ENCODE measurements at places on chromosomes 3 and 15.

DNA sequence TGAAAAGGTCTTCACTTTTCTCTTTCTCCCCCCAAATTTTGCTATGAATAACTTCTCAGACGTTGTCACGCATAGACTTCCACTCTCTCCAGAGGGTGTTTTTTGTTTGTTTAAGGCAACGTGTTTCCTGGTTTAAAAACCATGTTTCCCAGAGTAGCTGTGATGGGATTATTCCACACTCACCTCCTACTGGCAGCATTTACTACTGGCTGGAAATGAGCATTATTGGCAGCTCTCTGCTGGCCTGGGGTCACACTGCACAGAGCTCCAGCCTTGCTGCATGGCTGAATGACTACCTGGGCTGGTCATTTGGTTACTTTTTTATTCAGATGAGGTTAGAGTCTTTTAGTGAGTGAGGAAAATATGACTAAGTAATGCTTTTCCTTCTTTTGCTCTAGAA is 65.2 kb downstream of the RARB start:
- DNase-seq: no peak

- DNase-seq: no peak
These were observed 13.7 kb downstream of the CGNL1 start for GRCh38 chr15:57389991-57390390.

GRCh38 chr3:73633453-73633852 is 8.7 kb upstream of the PDZRN3 start:
- no peak for DNase-seq

DNA sequence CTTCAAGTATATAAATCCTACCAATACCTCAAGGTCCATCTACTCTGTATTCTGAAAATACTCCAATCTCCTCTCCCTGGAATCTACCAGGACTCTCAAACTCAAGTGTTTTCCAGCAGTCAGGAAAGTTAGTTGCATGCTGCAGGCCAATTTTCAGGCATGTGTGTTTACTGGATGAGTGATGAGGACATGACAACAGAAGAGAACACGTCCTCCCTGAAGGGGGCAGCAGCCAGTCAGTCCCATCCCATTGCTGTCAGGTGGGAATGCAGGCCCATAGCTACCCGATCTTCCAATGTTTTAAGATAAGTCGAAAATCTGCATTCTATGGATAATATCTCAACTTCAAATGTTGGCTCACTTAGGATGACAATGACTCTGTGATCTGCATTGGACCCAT is 496.2 kb downstream of the FHIT start:
- no peak for DNase-seq

- DNase-seq: peak; percentile 45
These were observed 14.7 kb upstream of the SECISBP2L start for GRCh38 chr15:49060710-49061495.

GRCh38 chr15:58401991-58402649 is 29.7 kb upstream of the LIPC start:
- no peak for DNase-seq

- no peak for DNase-seq
These were observed 31.9 kb upstream of the BFSP2 start for GRCh38 chr3:133367956-133368355.

Measured in fibroblast of skin of abdomen (primary cell).